ENCODE measurements at places on chromosomes 1 and 21.

GRCh38 chr1:84758968-84759491, 68.8 kb upstream of the SSX2IP start:
- DNase-seq = no peak

GRCh38 chr1:36350659-36351226, 27.3 kb upstream of the EVA1B start:
- DNase-seq = peak; percentile 84

GRCh38 chr1:111332190-111332589, 41.5 kb downstream of the CHIA start:
- no peak for DNase-seq

DNA sequence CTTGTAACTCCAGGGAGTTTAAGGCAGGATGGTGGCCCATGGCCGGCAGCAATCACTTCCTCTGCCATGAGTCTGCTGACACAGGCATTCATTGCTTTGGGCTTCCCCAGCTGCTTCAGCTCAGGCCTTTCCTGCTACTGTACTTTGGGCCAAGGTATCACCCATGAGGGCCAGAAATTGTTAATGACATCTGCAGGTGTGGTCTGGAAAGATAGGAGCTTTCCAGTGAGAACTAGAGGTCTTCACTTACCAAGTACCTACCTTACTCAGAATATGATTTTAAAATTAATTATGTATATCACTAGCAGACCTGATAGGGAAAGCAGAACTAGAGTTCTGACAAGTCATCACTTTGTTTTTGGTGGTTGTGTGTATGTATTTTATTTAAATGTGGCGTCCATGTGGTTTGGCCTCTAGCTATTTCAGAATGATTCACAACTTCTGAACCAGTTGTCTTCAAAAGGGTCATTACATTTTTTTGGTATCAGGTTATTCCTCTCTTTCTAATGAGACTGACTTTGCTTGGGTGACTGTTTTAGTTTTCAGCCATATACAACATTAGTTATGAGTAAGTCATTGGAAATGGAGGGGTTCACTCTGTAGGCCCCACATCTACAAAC, 2.7 kb downstream of the RGL1 start:
- no peak for DNase-seq

DNA sequence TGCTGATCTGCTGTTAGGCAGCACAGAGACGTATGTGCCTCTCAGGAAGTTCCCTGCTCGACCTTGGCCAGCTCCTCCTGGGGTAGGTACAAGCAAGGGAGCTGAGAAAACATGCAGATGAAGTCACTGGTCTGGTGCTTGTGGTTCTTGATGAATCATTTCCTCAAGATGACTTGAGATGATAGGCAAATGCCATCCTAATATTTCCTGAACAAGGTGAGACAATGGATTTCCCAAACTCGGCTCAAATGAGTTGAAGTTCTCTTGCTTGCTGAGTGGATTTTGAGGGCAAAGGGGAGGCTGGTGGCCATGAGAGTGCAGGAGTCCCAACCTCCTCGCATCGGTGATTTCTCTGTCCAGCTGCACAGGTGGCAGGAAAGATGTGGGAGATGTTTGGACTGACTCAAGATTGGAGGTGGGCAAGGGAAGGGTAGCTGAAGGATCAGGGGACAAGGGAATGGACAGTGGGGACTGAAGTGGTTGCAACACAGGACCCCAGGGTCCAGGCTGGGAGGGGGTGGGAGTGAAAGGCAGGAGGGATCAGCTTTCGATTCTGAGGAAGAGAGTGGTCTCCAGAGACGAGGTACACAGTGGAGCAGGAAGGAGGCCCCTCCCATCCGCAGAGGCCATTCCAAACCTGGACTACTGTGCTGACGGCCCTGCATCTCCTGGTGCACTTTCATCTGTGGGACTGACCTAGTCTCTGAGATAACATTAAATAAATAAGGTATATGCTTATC, 63.9 kb downstream of the CAPN2 start:
- DNase-seq = peak; percentile 61

GRCh38 chr1:147273409-147274336, 31.2 kb downstream of the CHD1L start:
- DNase-seq = peak; percentile 32

All from MG63 (cell line).